ENCODE measurements at places on chromosomes 2 and 18.
A peak's percentile ranks its signal among the peaks of the same experiment; 100 is the strongest.

DNA sequence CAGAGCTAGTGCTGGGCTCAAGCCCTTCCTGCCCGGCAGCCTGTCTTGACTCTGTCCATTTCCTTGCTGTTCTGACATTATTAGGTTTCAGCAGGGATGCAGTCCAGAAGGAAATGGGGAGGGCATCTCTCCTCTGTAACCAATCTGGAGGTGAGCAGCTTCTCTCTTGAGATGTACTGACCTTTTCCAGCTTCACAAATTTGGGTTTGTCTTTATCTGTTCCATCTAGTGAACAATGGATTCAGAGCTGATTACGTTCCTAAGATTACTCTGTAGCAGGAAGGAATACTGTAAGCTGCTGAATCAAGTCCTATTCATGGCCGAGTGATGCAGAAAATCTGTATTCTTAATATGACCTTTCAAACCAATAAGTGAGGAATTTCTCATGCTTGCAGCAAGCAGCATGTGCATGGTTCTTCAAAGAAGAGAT, 11.0 kb downstream of the PLA2R1 start:
- DNase-seq = no peak

DNA sequence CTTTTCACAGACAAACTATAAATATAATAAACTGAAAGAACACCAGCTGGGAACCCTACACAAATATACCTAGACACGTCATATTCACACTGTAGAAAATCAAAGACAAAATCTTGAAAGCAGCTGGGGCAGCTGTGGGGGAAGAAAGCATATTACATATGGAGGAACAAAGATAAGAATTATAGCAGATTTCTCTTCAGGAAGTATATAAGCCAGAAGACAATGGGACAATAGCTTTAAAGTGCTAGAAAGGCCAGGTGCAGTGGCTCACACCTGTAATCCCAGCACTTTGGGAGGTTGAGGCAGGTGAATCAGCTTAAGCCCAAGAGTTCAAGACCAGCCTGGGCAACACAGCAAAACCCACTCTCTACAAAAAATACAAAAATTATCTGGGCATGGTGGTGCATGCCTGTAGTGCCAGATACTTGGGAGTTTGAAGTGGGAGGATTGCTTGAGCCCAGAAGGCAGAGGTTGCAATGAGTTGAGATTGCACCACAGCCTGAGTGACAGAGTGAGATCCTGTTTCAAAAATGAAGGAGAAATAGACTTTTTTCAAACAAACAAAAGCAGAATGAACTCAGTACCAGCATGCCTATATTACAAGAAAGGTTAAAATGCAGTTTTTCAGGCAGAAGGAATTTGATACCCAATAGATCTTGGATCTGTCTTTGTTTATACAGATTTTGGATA, 26.8 kb upstream of the ERCC3 start:
- no peak for DNase-seq

DNA sequence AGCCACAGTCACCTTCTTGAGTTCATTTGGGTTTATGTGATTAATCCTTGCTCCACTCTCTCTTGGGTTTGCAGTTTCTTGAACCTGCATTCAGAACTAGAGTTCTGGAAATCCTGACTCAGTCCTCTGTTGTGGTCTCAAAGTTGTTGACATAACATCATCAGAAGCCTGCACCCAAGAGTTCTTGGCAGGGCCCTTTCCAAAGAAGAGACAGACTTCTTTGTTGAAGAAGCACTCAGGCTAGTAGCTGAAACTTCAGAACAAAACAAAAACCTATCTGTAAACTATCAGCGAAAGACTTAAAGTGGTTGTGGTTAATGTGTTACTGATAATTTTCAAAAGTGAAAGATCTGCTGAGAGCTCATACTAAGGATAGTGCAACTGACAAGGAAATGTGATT, 120.8 kb downstream of the FAM168B start:
- DNase-seq = no peak

GRCh38 chr18:78902795-78903435, 76.7 kb upstream of the SALL3 start:
- no peak for DNase-seq

DNA sequence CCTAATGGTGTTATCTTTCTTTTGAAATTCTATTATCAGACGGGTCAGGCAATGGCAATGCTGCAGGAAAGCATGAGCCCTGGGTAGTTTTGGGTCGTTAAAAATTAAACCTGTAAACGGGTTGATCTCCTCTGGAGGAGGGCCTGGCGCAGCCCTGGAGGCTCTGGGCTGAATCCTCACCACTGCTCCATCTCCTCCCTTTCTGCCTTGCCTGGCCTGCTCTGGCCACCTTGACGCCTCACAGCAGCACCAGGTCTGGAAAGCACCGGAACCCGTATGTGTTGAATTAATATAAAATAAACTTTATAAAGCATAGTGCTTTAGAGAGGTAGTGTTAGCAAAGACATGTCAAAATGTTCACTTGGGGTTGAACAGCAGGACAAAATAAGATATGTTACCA, 316.1 kb downstream of the LNPK start:
- no peak for DNase-seq

- peak; percentile 28 for DNase-seq
Observed at GRCh38 chr2:179336782-179337534, 72.3 kb upstream of the SESTD1 start.

GRCh38 chr2:60309941-60310660, 243.4 kb downstream of the BCL11A start:
- no peak for DNase-seq

GRCh38 chr2:221741496-221742211, 169.6 kb upstream of the EPHA4 start:
- no peak for DNase-seq

DNA sequence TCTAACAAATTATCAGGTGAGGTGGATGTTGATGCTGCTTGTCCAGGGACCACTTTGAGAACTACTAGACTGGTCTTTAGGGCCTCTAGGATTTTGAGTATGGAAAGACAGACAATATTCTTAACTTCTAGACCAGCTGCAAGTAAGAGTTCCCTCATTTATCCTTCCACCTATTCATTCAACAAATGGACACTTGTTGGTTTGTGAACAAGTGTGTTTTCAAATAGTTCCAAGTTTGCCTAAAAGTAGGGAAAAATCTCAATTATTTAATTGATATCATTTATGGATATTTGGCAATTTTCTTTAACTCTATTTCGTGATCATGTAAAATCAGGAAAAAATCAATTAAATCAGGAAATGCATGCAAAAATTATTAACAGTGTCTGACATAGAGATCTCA, 245.4 kb downstream of the NCKAP5 start:
- no peak for DNase-seq

GRCh38 chr2:238987352-238987981, 139.6 kb downstream of the TWIST2 start:
- DNase-seq = no peak

DNA sequence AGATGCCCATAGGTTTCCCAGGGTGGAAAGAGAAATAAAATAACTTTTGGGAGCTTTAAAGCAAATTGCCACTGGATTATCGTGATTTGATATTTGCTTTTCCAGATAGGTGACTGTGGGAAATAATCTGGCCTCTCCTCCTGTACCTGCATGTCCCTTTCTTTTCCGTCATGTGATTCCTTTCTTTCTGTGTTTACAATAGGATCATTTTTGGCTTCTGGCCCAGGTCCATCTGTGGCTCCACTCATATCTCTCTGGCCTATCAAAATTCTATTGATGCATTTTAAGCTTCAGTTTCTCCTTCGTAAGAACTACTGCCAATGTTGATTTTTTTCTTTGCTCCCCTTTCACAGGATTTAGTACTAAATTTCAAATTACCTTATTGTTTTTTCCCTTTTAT, 153.6 kb downstream of the CCDC85A start:
- DNase-seq = no peak
